Stimulated activated CD4-positive, alpha-beta T cell treated with anti-CD3 and anti-CD28 coated beads, Interleukin-1b, Interleukin-23, amount 100 ng/mL, for 1 hour (primary cell): ENCODE measurements at places on chromosomes 11 and 22.

- no peak for DNase-seq
These were observed 9.5 kb downstream of the GRK2 start for GRCh38 chr11:67275606-67276409.

GRCh38 chr11:123261345-123262106, 66.5 kb upstream of the CLMP start:
- peak; percentile 30 for DNase-seq

GRCh38 chr22:29385151-29385704, 3.1 kb downstream of the AP1B1 start:
- DNase-seq, result no peak

DNA sequence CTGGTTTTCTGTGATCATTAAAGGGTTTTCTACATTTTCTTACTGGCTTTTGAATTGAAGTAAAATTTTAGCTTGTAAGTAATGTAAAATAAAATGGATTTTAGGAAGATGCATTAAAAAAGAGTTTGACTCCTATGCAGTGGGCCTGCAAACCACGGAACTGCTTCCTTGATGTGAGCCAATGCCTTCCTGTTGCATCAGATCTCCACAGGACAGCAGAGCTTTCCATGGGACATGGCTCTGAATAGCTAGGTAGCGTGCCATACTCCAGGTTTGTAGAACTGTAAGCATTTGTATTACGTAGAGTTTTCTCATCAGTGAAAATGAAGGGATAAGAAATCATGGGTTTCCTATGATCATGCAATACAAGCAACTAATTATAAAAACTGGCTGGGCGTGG, 133.4 kb downstream of the SWAP70 start:
- DNase-seq, result no peak

DNA sequence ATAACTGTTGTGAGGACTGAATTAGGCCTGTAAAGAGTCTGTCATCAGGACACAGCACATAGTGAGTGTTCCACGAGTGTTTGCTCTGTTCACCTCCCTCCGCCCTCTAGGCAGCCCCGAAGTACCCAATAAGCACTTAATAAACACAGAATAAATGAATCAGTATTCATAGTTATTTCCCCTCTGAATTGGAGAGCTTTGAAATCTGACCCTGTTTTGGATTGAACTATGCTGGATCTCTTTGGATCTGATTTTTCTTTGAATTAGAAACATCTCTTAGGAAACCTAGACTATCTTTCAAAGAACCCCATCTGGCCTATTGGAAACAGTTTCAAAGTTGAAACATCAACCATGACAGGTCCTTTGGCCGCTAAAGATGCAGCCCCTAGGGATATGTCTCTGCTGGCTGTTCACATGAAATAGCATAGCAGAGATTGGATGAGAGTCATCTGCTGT, 615.5 kb downstream of the NTM start:
- no peak for DNase-seq

GRCh38 chr22:48920776-48921241, 906.9 kb downstream of the BRD1 start:
- DNase-seq, result no peak

DNA sequence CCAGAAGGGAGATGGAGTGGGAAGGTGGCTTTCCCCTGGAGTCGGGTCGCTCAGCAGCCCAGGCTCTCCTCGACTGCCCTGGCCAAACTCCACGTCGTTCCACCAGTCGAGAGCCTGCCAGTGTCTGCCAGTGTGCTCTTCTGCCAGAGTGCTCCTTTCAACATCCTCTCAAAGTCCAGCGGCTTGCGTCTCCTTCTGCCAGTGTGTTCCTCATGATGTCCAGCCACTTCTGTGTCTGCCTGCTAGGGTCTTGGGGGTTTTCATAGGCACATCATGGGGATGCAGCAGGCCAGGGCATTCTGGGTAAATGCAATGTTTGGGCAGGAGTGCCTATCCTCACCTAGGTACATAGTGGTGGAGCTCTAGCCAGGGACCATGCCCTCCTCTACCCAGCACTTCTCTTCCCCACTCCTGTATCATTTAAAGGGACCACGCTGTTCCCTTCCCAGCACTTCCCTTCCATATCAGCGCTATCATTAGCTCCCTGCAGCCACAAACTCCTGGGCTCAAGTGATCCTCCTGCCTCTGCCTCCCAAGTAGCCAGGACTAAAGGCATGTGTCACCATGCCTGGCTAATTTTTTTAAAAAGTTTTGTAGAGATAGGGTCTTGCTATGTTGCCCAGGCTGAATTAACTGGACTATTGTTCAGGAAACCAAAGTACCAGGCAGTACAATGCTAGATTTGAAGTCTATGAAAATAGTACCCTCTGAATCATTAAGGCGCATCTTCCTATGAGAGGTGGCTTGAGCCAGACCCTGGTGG, 62.9 kb upstream of the CLDN5 start:
- no peak for DNase-seq

DNA sequence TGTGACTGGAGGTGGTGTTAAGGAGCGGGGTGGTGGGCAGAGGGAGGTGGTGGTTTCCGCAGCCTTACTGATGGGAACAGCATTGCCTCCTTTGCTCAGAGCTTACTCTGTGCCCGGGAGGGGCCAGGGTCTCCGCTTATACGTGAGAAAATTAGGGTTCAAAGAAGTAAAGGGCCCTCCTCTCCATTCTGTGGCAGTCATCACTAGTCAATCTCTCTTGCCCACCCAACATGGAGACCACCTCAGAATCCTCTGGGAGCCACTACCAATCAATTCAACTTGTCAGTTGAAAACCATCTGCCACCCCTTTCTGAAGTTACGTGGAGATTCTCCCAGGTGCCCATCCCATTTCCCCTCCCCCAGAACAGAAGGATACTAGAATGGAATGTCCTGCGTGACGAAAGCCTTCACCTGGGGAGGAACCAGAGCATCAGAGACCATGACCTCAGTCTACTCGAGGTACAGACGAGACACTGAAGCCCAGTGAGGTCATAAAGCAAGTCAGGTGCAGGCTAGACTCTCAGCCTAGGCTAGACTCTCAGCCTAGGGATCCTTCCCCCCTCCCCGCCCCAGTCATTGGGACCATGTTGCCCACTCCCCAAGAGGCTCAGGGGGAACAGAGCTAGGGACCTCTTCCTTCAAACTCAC, 2.0 kb downstream of the SELENOM start:
- DNase-seq, result no peak

DNA sequence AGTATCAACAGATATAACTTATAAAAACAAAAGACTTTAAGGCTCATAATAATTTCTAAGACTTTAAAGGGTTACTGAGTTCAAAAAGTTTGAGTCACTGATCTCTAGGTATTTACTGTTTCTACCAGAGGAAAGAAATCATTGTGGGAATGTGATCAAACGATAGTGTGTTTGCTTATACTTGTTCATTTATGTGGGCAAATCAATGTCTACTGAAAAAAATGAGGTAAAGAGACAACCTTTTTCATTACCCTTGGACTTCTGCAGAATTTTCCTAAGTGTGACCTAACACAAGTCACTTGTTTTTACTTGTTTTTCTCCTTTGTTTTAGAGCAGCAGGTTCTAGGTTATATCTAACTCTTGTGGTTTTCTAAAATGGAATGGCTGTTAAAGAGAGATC, 65.4 kb downstream of the PRR5L start:
- no peak for DNase-seq

GRCh38 chr11:43574949-43575912, 105.3 kb upstream of the HSD17B12 start:
- DNase-seq, result no peak

GRCh38 chr11:86274503-86274902, 27.5 kb upstream of the HIKESHI start:
- no peak for DNase-seq

DNA sequence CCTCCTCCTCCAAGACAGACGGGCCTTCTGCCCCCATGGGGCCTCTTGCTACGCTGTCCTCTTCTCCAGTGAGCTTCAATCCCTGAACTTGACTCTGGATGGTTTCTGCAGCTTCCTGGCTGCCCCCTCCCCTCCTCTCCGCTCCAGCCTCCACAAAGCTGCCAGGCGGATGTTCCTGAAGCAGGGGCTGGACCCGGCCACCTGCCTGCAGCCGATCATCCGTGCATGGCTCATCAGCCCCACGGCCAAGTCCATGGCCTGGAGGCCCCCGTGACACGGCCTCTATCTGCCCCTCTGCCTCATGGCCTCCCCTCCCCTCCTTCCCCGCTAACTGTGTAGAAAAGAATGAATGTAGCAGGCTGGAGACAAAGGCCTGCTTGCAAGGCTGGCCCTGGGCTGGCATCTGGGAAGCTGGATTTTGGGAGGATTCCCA, 6.8 kb upstream of the SUN2 start:
- DNase-seq, result no peak

- DNase-seq, result no peak
These were observed 90.5 kb upstream of the XKR3 start for GRCh38 chr22:16915701-16916100.

DNA sequence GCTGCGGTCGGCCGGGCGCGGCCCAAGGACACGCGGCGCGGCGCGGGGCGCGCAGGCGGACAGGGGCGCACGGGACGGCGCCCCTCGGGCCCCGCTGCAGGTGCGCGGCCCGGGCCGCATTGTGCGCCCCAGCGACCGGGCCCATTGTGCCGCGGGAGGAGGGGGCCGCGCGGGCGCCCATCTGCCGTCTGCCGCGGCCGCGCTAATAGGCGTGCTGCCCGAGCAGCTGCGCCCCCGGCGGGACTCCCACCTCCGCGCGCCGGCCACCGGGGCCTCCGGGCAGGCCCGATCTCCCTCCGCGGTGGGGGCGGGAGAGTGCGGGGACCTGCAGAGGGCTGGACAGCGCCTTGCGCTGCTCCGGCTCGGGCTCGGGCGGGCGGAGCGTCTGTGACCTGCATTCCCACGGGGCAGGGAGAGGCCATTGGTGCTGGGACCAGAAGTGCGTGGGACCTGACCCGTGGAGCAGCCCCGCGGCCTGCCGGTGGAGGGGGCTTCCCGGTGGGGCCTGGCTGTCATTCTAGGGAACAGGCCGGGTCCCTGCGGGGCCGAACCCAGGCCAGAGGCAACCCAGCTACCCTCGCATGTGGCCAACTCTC, 933 bp downstream of the BRSK2 start:
- DNase-seq, result no peak

DNA sequence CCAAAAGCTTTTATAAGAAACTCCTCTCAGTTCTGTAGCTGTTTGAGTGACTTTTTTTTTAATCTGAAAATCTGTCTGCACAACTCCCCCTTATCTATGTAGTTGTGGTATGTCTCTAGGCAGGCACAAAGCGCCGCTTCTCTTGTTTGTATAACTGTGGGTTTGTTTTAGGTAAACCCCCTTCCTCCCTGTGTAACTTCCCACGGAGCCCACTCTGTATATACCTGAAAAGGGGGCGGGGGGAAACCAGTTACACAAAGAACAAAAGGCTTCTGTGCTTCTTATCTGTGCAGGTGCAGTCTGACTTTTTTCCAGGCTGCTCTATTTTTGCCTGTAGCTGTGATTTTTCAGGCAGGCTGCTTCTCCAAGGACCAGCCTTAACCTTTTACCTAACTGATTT, 13.2 kb downstream of the OR10AG1 start:
- DNase-seq, result no peak

DNA sequence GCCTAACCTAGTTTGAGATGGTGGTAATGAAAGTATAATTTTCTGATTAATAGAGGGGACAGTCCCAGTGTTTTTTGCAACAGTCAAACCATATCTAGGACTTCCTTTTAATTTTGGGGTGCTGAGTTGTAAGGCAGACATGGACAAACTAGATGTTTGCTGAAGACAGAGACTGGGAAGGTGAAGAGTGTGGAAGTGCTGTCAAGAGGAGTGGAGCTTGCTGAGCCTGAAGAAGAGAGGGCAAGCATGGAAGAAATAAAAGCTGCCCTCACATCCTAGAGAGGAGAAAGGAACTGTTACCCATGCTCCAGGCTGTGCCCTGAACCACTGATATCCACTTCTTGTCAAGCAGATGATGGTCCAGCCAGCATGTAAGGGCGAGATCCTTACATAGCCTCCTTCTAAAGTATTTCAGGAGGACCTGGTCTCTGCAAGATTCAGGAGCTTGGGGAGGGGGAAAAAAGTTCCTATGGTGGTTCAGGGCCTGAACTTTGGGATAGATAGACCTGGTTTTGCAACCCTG, 51.4 kb downstream of the PRR5L start:
- DNase-seq, result no peak

- DNase-seq, result no peak
These were observed 8.1 kb downstream of the NPAS4 start for GRCh38 chr11:66428933-66429332.

GRCh38 chr11:58394195-58394594, 12.5 kb downstream of the OR5B3 start:
- no peak for DNase-seq

- no peak for DNase-seq
These were observed 11.5 kb upstream of the RRAS2 start for GRCh38 chr11:14370496-14370895.

GRCh38 chr22:37186228-37186996, 1.6 kb downstream of the C1QTNF6 start:
- DNase-seq, result no peak

- DNase-seq, result no peak
These were observed 37.8 kb downstream of the PACS1 start for GRCh38 chr11:66107600-66108510.

DNA sequence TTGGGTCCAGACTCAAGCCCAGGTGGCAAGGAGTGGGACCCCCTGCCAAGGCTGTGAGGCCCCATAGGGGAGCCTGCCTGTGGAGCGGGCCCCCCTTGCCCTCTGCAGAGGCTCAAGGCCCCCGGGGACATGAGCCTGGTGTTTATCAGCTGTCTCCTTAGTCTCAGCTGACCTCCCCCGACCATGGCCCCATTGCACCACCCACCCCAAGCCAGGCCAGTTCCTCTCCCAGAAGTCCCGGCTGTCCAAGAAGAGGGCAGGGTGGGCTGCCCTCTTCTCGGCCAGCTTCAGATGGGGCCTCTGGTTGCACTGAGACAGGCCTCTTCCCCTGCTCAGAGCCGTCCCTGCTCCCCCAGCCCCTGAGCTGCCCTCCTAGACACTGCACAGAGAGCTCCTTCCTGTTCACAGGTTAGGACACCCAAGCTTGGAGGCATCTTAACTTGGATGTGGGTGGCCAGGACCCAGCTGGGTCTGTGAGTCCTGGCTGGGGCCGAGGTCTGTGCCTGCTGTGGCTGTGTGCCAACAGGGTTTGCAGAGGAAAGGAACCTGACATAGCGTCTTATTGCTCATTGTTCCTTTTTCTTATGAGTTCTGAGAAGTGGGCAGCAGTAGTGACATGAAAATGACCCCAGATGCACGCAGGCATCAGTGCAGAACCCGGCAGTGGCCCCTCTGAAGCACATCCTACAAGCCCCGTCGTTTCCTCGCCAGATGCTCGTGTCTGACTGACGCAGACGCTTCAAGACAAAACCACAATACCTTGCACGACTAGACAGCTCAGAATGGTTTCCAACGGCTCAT, 5.4 kb downstream of the TRABD start:
- peak; percentile 58 for DNase-seq

- DNase-seq, result no peak
These were observed 1391.9 kb downstream of the TBC1D22A start for GRCh38 chr22:48154169-48154942.

GRCh38 chr11:64110465-64111375, 55.2 kb downstream of the MACROD1 start:
- DNase-seq, result no peak
